ENCODE measurements at places on chromosomes 4 and X.
A peak's percentile ranks its signal among the peaks of the same experiment; 100 is the strongest.

GRCh38 chr4:24846716-24847115 is 51.3 kb downstream of the SOD3 start:
- no peak for DNase-seq

GRCh38 chrX:78092296-78092695 is 11.8 kb upstream of the PGK1 start:
- DNase-seq: no peak

DNA sequence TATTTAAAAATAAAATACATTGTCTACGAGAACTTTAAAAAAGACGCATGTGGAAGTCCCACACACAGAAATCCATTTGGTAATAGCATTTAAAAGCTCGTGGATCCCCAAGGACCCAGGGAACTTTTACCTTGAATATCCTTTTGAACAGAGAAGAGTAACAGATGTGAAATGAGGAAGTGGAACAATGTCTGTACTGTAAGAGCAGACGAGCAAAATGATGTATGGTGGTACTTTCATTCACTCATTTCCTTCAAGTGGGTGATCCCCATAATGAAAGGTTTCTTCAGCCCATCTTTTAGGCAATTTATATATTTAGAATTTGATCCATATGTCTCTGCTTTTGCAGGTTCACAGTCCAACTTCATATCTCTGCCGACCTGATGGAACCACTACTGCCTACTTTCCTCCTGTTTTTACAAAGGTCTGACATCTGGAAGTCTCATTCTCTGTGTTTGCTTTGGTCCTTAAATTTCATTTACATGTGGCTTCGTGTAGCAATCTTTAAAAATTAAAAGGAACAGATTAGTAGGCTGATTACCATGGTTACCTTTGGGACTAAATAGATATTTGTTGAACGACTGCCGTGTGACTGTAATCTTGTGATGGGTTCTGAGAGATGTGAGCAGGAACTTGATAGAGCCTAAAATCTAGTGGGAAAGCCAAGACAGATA is 188.4 kb downstream of the PALLD start:
- no peak for DNase-seq

- DNase-seq: no peak
These were observed 111.9 kb downstream of the KDR start for GRCh38 chr4:55013431-55013955.

DNA sequence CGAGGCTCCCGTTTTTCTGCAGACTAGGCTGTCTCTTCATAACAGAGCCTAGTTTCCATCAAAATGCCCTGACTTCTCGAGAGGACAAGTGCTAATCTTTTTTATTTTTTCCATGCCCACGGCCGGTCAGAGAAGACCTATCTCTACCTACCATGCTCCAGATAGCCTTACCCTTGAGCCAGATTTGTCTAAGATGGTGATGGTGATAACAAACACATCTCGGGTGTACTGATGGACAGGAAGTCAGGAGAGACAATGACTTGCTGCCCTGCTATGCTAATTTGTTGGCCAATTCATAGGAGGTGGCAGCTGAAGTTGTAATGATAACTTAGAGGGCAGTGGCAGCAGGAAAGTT is 42.2 kb upstream of the NKRF start:
- DNase-seq: no peak

- no peak for DNase-seq
These were observed 34.7 kb downstream of the IL13RA1 start for GRCh38 chrX:118761939-118762707.

- DNase-seq: peak; percentile 22
These were observed 43.9 kb downstream of the CLNK start for GRCh38 chr4:10640561-10641201.

DNA sequence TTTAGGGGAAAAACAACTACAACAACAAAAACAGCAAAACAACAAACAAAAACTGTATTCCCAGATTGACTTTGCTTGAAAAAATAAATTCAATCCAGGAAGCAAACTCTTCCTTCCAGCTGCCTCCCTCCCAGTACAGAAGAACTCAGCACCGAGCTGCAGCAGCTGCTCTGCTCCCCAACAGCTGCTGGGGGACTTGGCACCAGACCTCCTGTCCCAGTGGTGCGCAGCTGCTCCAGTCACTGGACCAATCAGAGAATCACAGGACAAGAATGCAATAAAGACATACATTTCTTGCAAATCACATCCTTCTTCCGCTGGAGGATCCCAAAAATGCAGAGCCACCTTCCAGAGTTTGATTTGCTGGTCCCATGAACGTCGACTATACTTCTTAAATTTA is 11.8 kb upstream of the FAM53A start:
- no peak for DNase-seq

DNA sequence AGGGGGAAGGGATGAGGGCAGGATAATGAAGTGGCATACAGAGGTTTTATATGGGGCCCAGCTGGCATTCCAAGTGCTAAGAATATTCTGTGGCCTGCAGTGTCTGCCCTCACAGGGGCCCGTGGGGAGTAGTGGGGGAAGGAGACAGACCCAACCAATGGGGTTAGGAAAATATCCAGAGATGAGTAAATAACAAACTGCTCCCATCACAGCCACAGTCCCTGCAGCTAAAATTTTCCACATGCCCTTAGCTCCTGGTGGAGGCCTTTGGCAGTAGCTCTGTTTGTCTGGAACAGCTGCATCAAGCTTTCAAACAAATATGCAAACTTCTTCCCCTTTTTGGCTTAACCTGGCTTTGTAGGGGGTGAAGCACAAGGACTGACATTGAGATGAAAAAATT is 3.1 kb downstream of the SRPX2 start:
- DNase-seq: no peak

GRCh38 chr4:150108691-150109090 is 30.4 kb downstream of the DCLK2 start:
- no peak for DNase-seq

DNA sequence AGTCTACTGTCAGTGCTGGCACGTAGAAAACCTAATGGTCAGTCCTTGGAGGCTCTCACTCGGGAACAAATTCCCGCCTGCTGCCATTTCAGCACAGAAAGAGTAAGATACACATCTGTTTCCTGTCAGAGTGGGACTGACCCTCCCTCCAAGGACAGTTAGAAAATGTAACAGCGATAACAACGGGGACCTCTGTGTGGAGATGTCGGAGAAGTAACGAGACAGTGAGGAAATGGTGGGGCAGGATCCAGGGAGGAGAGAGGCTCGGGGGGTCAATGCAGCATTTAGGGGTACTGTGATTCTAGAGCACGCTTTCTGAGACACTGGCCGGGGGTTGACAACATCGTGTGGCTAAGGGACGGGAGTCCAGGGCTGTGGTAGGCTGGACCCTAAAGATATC is 36.0 kb upstream of the SORCS2 start:
- DNase-seq: no peak

GRCh38 chrX:153153516-153153915 is 25.6 kb upstream of the MAGEA1 start:
- DNase-seq: no peak

DNA sequence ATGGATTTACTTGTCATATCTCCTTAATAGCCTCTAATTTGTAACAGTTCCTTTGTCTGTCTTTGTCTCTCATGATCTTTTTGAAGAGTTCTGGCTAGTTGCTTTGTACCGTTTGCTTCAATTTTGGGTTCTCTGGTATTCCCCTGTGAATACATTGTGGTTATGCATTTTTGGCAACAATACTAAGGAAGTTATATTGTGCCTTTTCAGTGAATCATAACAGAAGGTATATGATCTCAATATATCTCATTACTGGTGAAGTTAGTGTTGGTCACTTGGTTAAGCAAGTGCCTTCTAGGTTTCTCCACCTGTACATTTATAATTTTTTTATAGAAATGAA is 48.6 kb downstream of the DCLK2 start:
- no peak for DNase-seq

DNA sequence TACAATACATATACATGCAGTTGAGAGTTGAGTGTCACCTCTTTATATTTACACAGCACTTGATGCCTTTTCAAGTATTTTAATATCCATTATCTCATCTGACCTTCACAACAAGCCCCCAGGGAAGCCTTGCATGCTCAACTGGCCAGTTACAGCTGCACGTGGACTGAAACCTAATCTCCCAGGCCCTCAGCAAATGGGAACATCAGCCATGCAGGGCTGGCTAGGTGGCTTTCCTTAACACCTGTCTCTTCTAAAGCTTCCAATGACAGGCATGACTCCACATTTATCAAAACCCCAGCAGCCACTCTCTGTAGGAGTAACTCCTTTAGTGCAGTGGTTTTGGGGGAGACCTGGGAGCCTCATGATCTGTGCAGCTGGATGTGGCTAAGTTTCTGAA is 56.4 kb downstream of the PHKA2 start:
- no peak for DNase-seq

GRCh38 chr4:24287096-24287495 is 297.3 kb downstream of the DHX15 start:
- DNase-seq: no peak

GRCh38 chr4:184860018-184860779 is 34.4 kb upstream of the ACSL1 start:
- no peak for DNase-seq

- DNase-seq: no peak
These were observed 219.0 kb upstream of the EMCN start for GRCh38 chr4:100736641-100737451.

DNA sequence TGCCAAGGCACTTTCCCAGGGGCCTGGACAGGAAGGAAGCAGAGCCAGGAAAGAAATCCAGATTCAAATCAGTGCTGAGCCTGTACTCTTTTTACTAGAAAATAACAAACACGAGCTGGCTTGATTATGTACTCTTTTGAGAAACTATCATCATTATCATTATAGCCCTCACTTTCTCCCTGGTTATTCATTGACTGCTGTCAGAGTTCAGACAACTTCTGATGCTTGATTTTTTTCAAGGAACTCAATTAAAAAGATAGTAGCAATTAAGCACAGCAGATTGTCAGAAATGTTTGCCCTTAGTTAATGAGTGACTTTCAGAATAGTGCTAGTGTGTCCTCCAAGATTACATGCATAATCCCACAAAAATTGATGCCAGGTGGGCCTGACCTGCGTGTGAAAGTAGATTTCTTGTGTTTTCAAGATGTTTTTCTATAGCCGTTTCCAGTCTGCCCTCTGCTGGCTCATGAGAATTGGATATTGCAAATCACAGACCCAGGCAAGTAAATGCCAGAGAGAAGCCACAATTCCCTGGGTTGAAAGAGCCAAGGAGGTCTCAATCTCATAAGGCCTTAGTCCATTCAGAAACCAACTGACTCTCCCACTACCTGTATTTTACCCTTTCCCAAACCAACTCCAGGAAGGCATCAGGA is 14.3 kb upstream of the PNPLA4 start:
- DNase-seq: peak; percentile 26

Measured in hippocampal formation (tissue), 2 donors.